Right lung (tissue), 10 donors: ENCODE measurements at places on chromosomes 7 and 10.

- no peak for DNase-seq
These were observed 9.3 kb upstream of the JCAD start for GRCh38 chr10:30068492-30069223.

- DNase-seq, result no peak
These were observed 119.8 kb downstream of the NKX6-2 start for GRCh38 chr10:132665946-132666704.

DNA sequence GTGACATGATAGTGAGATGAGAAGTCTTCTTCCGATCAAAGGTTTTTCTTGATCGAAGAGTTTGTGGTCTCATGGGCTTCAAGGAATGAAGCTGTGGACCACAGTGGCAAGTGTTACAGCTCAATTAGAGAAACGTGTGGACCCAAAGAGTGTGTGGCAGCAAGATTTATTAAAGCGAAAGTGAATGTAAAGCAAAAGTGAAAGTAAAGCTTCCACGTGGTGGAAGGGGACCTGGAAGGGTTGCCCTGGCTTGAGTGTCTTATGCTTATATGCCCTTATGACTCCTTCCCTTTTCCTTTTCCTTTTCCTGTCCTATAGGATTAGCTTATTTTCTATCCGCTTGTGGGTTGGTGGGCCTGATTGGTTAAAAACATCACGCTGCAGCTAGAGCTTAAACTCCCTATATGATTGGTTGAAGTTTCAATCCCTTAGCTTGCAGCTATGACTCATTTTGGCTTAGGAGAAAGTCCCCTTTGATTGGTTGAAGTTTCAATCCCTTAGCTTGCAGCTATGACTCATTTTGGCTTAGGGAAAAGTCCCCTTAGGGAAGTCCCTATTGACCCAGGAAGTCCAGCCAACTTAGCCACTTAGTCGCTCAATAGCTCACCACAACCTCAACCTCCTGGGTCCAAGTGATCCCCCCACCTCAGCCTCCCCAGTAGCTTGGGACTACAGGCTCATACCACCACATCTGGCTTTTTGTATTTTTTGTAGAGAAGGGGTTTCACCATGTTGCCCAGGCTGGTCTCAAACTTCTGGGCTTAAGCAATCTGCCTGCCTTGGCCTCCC is 34.7 kb downstream of the MRPS24 start:
- DNase-seq, result no peak

DNA sequence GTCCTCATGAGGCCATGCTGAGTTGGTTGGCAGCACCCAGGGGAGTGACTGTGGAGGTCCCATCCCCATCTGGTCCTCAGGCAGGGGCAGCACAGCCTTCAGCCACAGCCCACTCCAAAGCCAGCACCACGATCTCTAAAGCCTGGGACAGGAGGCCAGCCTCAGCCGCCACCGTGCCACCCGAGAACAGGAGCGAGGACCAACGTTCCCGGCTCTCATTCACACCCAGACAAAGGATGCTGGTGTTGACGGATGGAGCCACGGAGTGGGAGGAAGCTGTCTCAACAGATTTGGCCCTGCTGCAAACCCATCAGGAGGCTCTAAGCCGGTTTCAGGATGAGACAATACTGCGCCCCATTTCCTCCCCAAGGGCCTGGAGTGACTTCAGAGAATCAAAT is 42.7 kb upstream of the PPP2R2D start:
- no peak for DNase-seq

- DNase-seq, result no peak
These were observed 557.4 kb upstream of the VSTM2A start for GRCh38 chr7:53984776-53985175.

DNA sequence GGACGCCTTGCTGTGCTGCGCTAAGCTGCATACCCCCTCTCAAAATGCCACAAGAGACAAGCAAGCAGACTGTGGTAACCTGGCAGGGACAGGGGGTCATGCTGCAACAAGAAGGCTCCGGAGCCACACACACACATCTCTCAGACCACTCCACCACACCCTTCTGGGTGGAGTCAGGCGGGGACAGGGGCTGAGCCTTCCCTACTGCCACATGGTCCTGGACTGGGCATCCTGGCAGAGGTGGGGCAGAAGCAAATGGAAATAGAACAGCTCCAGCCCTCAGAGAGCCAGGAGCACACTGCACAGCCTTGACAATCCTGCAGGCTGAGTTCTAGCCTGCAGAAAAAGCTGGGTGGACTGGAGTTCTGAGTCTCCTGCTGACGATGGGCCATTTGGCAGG is 28.4 kb upstream of the NPFFR1 start:
- DNase-seq, result no peak

GRCh38 chr7:149753375-149754233 is 19.8 kb downstream of the ZNF467 start:
- DNase-seq, result no peak

- no peak for DNase-seq
These were observed 49.1 kb downstream of the CHST15 start for GRCh38 chr10:124044143-124044862.
